ENCODE measurements at places on chromosomes 11 and 22.

DNA sequence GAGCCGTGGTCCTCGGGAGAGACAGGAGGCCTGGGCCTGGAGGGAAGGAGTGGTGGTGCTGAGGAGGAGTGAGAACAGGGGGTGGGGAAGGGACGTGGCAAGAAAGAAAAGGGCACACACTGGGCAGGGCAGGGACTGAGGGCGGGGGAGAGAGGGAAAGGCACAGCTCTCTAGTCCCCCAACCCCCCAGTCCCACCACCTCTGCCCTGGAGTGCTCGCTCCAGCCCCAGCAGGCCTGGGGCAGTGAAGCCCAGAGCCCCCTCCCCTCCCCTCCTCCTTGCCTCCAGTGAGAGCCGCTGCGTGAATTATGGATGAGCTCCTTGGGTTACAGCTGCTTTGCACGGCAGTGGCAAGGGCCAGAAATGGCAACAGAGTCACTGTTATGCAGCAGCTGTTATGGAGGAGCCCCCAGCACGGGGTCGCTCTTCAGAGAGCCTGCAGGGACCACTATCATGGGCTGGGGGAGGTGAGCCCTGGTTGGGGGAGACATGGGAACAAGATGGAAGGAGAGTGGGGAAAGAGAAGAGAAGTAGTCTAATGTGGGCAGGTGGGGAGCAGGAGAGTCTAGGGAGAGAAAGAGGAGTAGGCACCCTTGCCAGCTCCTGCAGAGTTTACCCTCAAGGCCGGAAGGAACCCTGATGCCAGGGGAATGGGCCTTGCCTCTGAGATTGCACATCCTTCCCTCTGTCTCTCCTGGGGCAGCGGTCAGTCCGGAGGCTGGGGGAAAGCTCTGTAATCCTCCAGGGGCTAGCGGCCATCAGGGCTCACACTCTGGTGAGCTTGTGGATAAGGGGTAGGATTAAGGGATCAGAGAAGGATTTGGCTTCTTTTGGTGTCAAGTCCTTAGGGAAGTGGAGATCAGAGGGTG lies 3.6 kb downstream of the RTN4RL2 start:
- no peak for DNase-seq

DNA sequence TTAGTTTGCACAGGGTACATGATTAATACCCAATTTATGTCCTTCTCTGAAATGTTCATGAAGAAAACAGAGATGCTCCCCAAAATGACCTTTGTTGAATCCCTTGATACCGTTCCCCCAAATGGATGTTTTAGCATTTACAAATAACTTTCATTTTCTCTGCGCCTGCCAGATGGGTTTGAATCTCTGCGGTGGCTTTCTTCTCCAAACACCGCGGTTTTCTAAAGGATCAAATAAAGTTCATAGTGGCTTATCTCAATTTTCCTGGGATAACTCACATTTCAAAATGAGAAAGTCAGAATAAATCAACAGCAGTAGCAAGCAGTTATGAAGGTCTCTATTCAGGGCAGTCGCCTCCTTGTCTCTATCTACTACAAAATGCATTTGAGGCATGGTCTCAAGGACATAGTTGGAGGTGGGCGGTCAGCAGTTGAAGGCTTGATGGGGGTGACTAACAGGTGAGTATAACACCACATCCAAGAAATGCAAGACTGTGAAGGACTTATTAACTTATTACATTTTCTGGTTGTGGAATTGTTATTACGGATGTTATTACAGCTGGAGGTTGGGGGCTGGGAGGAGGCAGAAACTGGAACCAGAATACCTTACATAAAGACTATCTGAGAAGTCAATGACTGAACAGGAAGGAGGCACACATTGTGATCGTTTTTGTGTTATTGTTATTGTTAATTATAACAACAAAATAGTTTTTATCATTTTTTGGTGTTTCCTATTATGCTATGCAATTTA lies 1513.3 kb downstream of the FAM181B start:
- no peak for DNase-seq

GRCh38 chr11:61892085-61892370 lies 683 bp upstream of the FADS3 start:
- no peak for DNase-seq

DNA sequence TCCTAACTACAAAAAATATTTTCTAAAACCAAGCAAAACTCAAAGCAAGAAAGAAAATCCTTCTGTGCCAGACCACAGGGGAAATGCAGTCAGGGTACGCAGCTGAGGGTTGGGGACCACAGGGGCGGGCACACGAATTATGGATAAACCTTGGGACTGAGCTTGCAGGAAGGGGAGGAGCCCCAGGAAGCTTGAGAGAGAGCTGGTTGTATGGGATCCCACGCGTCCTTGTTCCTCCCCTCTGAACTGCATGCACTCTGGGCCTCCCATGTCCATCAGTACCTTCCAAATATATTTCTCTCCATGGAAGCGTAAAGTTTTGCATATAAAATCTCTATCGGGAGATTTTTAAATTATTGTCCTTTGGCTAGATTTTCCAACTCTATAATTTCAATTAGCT lies 673.4 kb downstream of the TBC1D22A start:
- no peak for DNase-seq

DNA sequence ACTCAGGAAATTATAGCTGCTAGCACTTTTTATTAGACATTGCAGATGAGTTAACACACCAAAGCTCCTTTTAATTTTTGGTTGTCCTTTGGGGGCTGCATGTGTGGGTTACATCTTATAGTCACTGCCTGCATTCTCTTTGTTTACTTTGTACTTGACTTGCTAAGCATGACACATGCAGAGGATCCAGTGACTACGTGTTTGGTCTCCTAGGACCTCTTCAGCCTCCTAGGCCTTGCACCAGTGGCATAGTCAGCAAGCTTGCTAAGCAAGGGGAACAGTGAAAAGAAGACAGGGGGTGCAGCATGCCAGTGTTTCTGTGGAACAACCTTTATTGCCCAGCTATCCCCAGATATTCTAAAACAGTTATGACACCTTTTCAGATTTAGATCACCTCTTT lies 108.2 kb downstream of the PAX6 start:
- no peak for DNase-seq

GRCh38 chr11:61552108-61552635 lies 28.7 kb downstream of the SYT7 start:
- DNase-seq: no peak

- DNase-seq: no peak
Measured at GRCh38 chr11:85809863-85810262, 1.1 kb downstream of the SYTL2 start.

- no peak for DNase-seq
Measured at GRCh38 chr11:16792426-16792825, 54.0 kb downstream of the C11orf58 start.

GRCh38 chr11:9859554-9860305 lies 195.9 kb downstream of the SWAP70 start:
- DNase-seq: no peak

DNA sequence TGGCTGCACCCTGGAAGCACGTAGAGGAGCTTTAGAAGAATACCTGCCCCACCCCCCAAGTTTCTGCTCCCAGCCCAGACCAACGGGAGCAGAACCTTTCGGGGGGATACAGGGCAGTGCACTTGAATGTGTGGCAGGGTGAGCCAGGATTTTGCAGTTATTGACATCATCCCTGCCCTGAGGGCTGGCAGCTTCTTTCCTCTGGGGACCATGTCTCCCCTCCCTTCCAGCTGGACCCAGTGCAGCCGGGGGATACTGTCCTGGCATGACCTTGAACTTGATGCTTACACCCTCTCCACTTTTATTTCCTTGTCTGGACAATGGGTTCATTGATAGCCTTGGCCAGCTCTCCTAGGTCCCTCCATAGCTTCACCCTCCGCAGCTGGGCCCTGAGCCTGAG lies 4.1 kb upstream of the CABP7 start:
- no peak for DNase-seq

- DNase-seq: no peak
Measured at GRCh38 chr11:46675288-46675851, 25.0 kb downstream of the ARHGAP1 start.

DNA sequence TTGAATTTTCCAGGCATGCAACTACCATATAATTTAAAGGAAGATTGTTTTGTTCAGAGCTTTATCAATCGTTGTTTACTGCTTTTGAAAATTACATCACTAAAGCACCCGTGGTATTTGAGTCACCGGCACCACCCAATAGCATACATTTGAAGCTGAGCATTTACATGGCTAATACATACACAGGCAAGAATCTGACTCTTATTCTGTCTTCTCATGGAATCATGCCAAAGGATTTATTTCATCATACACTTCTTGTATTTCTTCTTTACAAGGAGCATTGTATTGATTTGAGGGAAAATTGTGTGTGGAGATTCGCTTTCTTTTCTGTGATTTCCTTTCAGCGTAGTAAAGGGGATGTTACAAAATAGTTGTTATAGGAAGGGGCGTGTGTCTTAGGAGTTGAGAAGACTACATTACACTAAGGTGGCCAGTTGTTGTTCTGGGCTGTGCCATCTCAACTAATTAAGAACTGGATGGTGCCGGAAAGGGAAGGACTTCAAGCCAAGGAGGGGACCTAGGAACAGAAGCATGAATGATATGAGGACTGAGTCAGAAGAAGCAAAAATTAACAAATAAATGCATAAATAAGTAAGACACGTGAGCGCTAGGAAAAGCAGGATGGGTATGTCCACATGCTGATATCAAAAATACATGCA lies 12.9 kb upstream of the CD3E start:
- DNase-seq: no peak

Data from activated T-cell treated with anti-CD3 and anti-CD28 coated beads for 48 hours (primary cell).